Thymus (tissue), 14 donors: ENCODE measurements at places on chromosomes 1 and 21. TPM values are rescaled to one million over a fixed set of nuclear protein-coding genes. Genes with fewer than 3 reads are reported as not detected.

DNA sequence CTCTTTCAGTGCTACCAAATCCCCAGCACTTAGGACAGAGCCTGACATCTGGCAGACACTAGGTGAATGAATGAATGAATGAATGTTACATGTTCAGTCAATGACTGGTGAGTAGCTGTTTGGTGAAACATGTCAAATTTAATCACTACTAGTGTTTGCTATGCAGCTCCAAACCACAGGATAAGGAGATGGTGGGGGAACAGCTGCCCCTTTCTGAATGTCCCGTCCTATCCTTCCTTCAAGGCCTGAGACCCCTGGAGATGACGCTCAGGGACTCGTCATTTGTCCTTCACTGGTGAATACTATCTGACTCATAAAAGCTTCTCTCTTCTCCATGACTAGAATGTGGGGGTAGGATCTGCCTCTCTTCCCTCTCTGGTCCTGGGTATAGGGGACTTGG lies 175.4 kb downstream of the HIVEP3 start:
- H3K4me3 ChIP-seq, result no peak overlapping the region
- no peaks in the 10 kb centered on the region for H3K27me3 ChIP-seq
- no peaks in the 10 kb centered on the region for H3K36me3 ChIP-seq
- DNase-seq, result no peak
- peaks cover 48% of the 10 kb centered on the region for H3K4me1 ChIP-seq

GRCh38 chr1:15233689-15234088 lies 13.3 kb upstream of the FHAD1 start:
- no peaks in the 10 kb centered on the region for H3K36me3 ChIP-seq
- no peak for DNase-seq
- no peaks in the 10 kb centered on the region for H3K27me3 ChIP-seq
- H3K27ac ChIP-seq, result no peak overlapping the region
- H3K4me1 ChIP-seq, result no peaks in the 10 kb centered on the region
- H3K4me3 ChIP-seq, result no peak overlapping the region

The ANGPTL3 gene
- polyA plus RNA-seq, result 0.02 TPM

The ST3GAL3 gene
- polyA plus RNA-seq, result 10.1 TPM

The TRAPPC3 gene
- polyA plus RNA-seq, result 73.6 TPM
